ENCODE measurements at places on chromosomes 6 and 20. TPM values are rescaled to one million over a fixed set of nuclear protein-coding genes. Genes with fewer than 3 reads are reported as not detected.

SCUBE3 gene
- total RNA-seq, result 0.60 TPM

TRIM31 gene
- total RNA-seq, result not detected

DNA sequence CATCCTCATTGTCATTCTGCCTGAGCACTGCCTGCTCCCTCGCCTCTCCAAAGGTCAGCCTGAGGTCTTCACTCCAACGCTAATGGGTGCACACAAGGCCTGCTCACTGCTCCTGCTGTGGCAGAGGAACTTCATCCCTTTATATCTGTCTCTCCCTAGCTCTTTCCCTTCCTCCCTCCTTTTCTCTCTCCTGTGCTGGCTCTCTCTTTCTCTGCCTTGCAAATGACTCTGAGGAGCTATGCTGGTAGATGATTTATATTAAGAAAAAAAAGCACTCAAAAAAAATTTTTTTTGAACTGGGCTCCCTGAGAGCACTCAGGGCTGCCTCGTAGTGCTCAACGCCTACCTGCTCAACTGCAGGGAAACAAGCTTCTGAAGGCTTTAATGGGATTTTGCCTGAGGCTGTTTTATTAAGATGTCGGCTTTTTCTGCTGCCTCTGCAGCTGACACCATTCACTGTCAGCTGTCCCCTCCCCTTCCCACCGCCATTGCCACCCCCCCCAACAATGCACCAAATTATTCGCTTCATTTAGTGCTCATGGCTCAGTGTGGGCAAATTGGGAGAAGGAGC, 137.7 kb upstream of the DEFB112 start:
- no peak for DNase-seq

RNF39 gene
- total RNA-seq, result not detected

DNA sequence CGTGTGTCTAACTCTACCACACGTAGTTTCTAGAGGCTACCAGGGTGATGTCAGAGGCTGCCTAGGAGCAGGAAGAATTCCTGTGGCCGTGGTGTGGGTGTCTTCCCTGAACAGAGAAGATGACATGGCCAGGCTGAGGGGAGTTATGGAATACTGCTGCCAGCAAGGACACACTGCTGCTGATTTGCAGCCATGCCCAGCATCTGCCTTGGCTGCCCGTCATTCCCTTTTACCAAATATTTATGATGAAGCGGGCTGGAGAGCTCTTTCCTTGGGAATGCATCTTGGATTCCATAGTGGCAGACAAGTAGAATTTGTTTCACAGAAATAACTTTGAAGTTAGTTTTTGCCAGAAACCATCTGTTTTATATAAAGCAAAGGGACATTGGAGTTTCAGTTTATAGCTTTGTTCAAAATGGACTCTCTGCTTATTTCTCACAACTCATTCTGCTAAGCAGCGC, 80.8 kb upstream of the VSTM2L start:
- no peak for DNase-seq

GRCh38 chr6:28603891-28604290, 78.2 kb downstream of the GPX5 start:
- DNase-seq, result no peak

- no peak for DNase-seq
Observed at GRCh38 chr6:36786055-36786675, 53.1 kb downstream of the CPNE5 start.

- DNase-seq, result no peak
Observed at GRCh38 chr20:13046409-13046808, 37.6 kb downstream of the SPTLC3 start.

GRCh38 chr6:29666826-29667130, 9.9 kb downstream of the MOG start:
- no peak for DNase-seq

ETV7 gene
- total RNA-seq, result 0.22 TPM

GRCh38 chr6:7910654-7911344, at the start of gene TXNDC5:
Gene TXNDC5 (minus strand): TSS chr6:7910788. CDS start chr6:7910776, 12 bp downstream.
- DNase-seq, result peak; percentile 87

- DNase-seq, result peak; percentile 92
Observed at GRCh38 chr20:1225783-1226654, at the start of gene RAD21L1. Gene RAD21L1 (plus strand): TSS chr20:1226044. CDS start chr20:1228454, 2,410 bp downstream.

GRCh38 chr6:87171938-87172633, 16.7 kb downstream of the ZNF292 start:
- DNase-seq, result no peak

- no peak for DNase-seq
Observed at GRCh38 chr20:51457533-51457932, 85.0 kb downstream of the NFATC2 start.

GRCh38 chr6:148907573-148907972, 160.7 kb downstream of the UST start:
- DNase-seq, result no peak

DNA sequence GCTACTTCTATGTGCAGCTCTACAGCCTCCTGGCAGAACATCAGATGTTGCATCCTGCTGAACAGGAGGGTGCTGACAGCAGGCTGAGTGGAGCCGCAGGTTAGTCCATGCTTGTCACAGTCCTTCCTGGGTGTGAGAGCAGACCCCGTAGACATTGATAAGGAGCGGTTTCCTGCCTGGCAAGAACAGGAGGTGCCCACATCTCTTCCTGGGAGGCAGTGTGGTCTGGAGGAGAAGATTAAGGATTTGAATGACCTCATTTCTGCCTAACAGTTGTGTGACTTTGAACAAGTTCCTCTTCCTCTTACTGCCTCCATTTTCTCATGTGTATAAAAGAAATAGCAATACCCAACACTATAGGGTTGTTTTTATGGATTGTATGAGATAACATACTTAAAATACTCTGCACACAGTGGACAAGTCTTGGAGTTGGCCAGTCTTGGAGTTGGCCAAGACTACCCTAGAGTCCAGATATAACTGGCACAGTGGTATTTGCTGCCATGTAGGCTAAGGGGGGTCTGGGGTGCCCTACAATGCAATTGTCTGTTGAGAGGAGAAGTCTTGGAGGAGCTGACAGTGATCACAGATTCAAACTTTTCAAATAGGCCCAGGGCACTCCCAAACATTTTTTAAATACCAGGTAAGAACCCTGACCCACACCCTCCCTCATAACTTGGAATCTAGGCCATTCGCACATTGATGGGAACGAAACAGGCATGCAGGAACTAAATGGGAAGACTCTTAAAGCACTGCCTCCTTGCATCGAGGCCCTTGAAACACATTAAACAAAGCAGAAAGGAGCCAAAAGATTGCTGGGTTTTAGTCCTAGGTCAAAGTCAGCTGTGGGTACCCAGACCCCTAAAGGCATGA, 32.6 kb upstream of the TBC1D7 start:
- no peak for DNase-seq

DNA sequence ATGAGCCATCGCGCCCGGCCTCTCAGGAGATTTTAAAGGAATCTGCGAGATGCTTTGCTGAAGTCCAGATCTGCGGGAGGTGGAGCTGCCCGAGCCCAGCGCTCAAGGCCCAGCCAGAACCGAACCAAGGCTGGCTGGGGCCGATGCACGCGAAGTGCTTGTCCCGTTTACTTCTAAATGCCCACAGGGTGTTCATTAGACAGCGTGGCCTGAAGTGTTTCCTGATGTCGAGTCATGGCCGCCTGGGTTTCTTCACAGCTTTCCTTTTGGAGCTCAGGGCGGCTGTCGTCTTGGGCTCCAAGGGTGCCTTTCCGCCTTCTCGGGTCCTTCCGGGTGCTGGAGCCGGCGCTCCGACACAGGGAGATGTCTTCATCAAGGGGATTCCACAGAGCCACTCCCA, 25.1 kb upstream of the CCR6 start:
- no peak for DNase-seq

DNA sequence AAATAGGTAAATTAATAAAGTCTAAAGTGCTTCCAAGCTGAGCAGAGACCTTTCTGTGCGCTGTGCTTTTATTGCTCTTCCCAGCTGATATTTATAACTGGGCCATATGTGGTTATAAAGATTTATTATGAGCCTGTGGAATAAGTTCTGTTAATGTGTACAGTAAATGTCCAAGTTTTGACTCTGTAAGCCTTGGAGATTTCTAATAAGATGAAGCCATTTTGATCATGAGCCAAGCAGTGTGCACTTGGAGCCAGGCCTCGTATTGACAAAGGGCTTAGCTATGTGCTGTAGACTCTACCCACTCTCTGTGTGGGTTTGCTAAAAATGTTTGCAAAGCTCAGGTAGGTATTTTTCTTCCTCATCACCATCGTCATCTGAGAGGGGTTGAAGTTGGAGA, 361.1 kb downstream of the FOXA2 start:
- DNase-seq, result no peak

ZNF512B gene
- total RNA-seq, result 6.1 TPM

FOXA2 gene
- total RNA-seq, result not detected

DNA sequence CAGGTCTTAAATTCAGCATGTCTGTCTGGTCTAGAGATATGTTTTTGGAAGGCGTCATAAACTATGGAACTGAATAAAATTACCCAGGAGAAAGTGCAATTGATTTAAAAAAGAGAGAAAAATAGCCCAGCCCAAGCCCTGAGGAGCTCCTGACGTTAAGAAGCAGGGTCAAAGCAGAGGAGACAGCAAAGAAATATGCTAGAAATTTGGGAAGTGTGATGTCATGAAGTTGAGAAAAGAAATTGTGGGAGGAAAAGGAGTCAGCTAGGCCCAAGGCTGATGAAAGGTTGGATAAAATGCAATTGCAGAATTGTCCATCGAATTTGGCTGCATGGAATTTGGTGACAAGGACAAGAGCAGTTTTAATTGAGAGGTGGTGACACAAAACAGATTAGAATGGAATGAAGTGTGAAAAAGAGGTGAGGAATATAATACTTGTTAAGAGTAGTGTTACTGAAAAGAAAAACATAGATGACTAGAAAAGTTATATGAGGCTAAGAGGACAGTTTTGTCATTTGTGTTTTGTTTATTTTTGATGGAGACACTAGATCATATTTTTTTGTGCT, 381.6 kb downstream of the LAMA2 start:
- no peak for DNase-seq

DNA sequence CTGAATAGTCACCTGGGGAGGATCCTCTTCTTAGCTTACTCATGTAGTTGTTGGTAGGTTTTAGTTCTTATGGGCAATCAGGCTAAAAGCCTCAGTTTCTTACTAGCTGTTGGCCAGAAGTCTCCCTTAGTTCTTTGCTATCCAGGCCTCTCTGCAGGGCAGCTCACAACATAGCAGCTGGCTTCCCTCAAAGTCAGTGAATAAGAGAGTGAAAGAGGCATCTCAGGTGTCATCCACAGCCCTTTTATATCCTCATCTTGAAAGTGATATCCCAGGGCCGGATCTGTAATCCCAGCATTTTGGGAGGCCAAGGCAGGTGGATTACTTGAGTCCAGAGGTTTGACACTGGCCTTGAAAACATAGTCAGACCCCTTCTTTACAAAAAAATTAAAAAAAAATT, 42.1 kb upstream of the FOXA2 start:
- DNase-seq, result no peak

BANF2 gene
- total RNA-seq, result not detected

BNIP5 gene
- total RNA-seq, result not detected

DNA sequence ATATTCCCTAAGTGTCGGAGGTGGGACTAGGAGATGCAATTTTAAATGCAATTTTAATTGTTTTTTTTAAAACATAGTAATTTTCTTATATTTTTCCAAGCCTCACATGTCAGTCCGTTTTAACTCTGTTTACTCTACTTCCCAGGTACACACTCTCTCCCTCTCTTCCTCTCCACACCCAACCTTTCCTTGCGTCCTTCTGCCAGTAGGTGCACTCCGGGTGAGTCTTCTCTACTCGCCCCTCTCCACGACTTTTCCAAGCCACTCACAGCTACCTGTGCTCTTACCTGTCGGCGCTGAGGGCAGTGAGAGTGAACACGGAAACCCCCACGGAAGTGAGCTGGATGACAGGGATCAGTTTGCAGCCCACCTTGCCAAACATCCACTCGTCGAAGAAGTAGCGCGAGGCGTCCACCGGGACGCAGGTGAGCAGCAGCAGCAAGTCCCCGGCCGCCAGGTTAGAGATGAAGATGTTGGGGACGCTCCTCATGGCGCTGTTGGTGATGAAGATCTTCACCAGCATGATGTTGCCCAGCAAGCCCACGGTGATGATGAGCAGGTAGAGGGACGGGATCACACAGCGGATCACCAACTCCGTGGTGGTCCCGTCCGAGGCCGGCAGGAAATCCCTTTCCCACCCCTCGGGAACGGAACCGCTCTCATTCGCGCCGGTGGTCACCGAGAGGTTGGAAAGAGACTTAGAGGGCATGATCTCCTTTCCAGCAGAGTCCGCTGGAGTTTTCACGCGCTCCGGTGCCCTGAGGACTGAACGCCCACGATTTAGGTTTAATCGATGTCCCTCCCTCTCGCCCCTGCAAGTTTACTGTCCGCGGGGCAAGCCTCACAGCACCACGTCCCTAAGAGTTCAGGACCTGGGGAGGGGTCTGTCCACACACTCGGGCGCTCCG, 44.5 kb upstream of the GJE1 start:
- no peak for DNase-seq

HUS1B gene
- 0.79 TPM for total RNA-seq

RNF144B gene
- total RNA-seq, result 10.3 TPM

DNA sequence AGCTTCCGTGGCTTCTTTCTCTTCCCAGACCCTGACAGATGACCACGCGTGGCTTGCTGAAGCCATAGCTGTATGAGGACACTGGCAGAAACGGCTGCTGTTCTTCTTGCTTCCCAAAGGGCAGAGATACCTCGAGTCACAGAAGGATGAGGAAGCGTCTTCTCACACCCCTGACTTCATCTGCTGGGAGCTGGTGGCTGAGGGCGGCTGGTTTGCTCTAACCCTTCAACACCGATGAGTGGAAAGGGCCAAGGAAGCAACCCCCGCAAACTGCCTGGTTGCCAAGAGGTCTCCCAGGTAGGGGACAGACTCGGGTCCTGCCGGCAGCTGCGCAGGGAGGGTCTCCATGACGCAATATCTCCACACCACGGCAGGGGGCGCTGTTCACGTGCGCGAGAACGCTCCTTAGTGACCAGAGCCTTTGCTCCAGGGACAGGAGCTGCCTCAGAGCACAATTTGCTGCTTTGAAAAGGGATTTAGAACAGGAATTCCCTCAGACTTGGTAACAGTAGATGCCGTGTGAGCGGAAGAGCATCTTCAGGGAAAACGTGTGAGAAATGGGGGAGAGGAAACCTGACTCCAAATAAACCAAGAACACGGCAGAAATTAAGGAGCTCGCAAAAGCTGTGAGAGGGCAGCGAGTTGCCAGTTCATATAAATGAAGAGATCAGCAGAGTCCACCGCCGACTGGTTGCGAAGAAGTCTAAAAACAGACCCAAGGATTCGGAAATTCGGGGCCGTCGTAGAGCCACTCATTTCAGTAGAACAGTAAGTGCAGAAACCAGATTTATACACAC, 80.2 kb downstream of the ERMARD start:
- peak; percentile 87 for DNase-seq

DNA sequence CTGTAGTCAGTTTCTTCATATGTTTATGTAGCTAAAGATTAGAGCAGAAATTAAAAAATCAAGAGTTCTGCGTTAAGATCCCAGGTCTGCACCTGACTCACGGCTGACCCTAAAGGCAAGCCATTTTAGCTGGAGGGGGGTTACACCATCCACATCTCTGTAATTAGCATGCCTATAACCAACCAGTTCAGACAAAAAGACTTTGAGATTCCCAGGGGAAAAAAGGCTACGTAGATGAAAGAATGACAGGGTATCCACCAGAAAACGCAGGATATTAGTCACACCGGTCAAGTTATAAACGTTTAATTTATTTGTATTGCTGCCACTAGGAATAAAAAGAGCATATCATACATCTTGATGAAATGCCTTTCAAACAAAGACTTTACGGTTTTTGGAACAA, 299.1 kb downstream of the FOXC1 start:
- peak; percentile 86 for DNase-seq

GRCh38 chr6:161139766-161140553, 133.9 kb downstream of the AGPAT4 start:
- DNase-seq, result peak; percentile 79
